ENCODE measurements at places on chromosomes 13 and 19. TPM values are rescaled to one million over a fixed set of nuclear protein-coding genes. Genes with fewer than 3 reads are reported as not detected.

The ADGRE3 gene
- not detected for total RNA-seq

The ZNF582 gene
- total RNA-seq: 8.8 TPM

The SYDE1 gene
- total RNA-seq: 2.2 TPM

The MLLT1 gene
- total RNA-seq: 11.0 TPM

The GTF2F1 gene
- total RNA-seq: 40.4 TPM

The ZNF724 gene
- 23.8 TPM for total RNA-seq

The WDR88 gene
- total RNA-seq: not detected

The MAMSTR gene
- 1.3 TPM for total RNA-seq

The TMIGD2 gene
- total RNA-seq: 0.31 TPM

The NTF4 gene
- total RNA-seq: not detected

The FLT3 gene
- total RNA-seq: 1.3 TPM

The ZNF536 gene
- total RNA-seq: 56.0 TPM

The EBPL gene
- total RNA-seq: 31.3 TPM

The MIA gene
- total RNA-seq: not detected

The MBD3L2 gene
- not detected for total RNA-seq

The KCTD4 gene
- 0.94 TPM for total RNA-seq

The SMIM17 gene
- 11.9 TPM for total RNA-seq

The SBK3 gene
- not detected for total RNA-seq

The SIGLEC10 gene
- 1.9 TPM for total RNA-seq

The PLPPR2 gene
- 48.5 TPM for total RNA-seq

The IGFL2 gene
- 2.2 TPM for total RNA-seq

The ZNF69 gene
- 65.7 TPM for total RNA-seq

The SELENOV gene
- total RNA-seq: not detected

The ZNF229 gene
- 16.6 TPM for total RNA-seq

The RAB3A gene
- total RNA-seq: 75.4 TPM

The COL4A1 gene
- total RNA-seq: 86.7 TPM

The SIGLEC8 gene
- 0.63 TPM for total RNA-seq

The IZUMO4 gene
- total RNA-seq: 5.9 TPM

The C13orf42 gene
- total RNA-seq: not detected

The ADAT3 gene
- total RNA-seq: 3.8 TPM

The CYP2A6 gene
- not detected for total RNA-seq

The LSR gene
- total RNA-seq: 3.1 TPM
